ENCODE measurements at places on chromosomes 1 and 21.

- DNase-seq, result no peak
Observed at GRCh38 chr21:17461014-17461413, 51.8 kb upstream of the CXADR start.

DNA sequence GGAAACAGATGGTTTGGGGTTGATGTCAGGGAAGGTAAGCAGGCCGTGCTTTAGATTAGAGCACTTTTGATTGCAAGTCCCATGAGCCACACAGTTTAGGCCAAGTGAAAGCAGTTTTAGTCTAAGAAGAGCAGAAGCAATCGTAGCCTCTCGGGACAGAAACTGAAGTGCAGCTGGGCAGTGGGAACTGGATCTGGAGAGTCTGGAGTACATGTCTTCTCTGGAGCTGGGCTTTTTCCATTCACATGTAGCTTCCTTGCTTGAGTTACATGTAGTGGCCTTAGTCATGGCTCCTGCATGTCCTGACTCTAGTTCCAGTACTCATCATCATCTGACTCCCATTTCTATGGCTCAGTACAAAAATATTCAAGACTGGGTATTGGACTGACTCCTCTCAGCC is 16.7 kb downstream of the CAMTA1 start:
- no peak for DNase-seq

DNA sequence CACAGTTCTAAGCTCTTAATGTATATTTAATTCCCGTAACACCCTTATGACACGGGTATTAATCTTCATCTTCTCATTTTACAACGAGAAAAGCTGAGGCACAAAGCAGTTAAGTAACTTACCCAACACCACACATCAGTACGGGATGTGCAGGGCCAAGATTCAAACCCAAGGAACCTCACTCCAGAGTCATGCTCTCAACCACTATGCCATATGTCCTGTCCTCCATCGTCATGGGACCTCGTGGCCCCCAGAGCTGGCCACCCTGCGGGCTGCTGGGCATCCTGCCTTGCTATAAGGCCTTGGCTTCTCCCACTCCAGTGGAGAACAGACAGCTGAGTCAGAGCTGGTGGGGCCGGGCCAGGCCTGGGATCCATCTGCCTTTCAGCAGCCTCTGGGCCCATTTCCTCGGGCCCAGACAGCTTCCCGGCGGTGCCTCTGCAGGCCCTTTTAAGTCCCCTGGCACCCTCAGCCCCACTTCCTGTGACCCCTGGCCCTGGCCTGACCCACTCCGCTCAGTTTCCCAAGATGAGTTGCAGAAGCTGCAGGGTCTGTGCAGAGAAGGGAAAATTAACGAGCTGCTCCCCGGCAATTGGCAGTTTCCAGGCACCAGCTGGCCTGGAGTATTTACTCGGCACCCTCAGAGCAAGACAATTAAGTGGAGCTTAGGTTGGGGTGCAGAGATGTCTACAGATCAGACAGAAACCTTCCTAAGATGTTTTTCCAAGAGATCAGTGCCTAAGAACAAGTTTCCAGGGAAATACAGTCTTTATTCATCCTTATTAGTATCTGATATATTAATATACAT is 98.2 kb downstream of the EPHB2 start:
- no peak for DNase-seq

- peak; percentile 76 for DNase-seq
Observed at GRCh38 chr1:32205401-32206370, at the start of gene IQCC. IQCC (plus strand) TSS chr1:32205671; CDS start chr1:32205682, 11 bp downstream.

DNA sequence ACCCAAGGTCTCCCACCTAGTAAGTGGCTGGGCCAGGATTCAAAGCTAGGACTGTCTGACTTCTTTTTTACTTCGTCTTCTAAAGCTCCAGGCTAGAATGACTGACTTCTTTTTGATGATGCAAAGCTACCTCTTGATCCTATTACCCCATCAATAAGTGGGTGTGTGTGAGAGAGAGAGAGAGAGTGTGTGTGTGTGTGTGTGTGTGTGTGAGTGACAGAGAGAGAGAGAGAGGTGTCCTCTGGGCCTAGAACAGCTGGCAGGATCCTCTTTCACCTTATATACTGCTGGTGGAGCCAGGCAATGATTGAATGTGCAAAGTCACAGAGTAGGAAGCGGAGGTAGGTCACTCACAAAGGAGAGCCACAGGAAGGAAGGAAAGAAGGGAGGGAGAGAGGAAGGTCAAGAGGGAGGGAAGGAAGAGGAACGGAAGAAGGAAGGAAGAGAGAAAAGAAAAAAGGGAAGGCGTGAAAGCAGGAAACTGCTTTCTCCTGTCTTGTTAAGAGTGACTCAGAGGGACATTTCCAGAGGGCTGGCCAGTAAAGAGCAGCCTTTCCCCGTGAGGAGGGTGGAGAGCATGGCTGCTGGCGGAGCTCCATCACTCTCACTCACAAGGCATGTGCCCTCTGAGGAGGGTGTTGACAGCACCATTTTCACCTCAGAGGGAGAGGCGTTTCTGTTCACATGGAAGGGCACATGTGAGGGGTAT is 68.9 kb downstream of the CDC7 start:
- no peak for DNase-seq

DNA sequence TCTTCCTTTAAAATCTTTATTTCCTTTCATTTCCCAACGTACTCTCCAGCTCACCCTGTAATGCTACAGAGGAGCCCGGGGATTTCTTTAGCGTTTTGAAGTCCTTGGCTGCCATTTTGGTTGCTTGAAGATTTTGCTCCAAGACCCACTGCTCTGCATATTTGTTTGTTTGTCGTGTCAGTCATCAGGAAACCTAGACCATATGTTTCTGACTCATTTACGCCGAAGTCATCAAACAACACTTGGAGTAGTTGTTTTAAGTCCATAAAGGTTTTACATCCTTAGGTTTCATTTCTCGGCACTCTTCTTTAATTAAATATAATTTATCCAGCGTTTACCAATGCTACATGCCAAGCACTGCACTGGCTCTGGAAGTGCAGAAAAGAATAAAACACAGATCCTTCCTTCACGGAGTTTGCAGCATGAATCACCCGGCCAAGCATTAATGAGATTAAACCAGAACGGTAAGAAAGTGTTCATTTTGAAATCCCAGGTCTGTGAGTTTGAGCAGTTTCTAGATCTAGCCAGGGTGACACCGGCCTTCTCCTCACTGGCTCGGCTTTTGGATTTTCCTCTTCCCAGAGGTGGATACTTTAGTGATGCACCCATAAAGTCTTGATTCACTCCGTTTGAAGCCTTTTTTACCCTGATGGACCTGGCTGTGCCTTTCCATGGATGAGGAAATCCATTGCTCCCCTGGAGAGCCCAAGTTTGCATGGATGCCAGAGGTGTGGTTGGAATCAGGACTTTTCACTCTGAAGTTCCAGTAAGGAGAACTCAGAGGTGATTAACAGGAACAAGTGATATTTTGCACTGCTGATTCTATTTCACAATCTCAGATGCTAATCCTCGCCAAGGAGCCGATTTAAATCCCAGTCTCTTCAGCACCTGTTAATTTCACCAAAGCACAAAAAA is 109.3 kb downstream of the KAZN start:
- no peak for DNase-seq

- no peak for DNase-seq
Observed at GRCh38 chr1:48007047-48007446, 9.9 kb upstream of the TRABD2B start.

DNA sequence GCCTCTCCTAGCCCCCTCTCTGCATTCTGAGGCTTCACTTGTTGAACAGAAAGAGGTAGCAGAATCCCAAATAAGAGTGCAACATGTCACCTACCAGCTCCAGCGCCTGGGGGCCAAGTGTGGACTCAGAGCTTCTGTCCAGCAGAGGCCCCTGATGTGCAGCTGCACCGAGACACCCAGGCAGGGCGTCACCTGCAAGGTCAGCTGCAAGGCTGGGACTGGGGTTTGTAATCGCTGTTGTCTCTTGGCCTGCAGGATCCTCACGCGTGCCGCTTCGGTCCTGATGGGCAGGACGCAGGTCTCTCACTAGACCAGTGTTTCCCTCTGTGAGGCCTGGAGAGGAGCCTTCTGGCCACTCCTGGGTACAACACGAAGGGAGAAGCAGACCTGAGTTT is 4.3 kb upstream of the SLX9 start:
- no peak for DNase-seq

DNA sequence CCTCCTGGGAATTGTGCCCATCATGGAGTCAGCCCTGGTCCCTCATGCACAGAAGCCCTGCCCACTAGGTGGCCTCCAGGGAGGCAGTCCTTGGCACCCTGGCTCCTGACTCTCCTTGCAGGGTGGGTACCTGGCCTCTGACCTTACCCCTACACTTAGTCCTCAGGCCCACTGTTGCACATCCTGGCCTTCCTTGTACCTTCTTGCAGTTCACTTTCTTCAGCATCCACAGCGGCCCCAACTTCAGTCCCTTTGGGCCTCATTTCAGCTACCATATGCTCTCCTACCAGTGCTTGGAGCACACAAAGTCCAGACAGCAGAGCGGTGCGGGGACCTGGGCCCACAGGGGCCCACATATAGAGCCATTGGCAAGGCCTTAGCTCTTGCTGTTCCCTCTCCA is 19.2 kb upstream of the PARP1 start:
- DNase-seq, result no peak

GRCh38 chr1:84390226-84390625 is 8.1 kb upstream of the DNASE2B start:
- DNase-seq, result no peak

DNA sequence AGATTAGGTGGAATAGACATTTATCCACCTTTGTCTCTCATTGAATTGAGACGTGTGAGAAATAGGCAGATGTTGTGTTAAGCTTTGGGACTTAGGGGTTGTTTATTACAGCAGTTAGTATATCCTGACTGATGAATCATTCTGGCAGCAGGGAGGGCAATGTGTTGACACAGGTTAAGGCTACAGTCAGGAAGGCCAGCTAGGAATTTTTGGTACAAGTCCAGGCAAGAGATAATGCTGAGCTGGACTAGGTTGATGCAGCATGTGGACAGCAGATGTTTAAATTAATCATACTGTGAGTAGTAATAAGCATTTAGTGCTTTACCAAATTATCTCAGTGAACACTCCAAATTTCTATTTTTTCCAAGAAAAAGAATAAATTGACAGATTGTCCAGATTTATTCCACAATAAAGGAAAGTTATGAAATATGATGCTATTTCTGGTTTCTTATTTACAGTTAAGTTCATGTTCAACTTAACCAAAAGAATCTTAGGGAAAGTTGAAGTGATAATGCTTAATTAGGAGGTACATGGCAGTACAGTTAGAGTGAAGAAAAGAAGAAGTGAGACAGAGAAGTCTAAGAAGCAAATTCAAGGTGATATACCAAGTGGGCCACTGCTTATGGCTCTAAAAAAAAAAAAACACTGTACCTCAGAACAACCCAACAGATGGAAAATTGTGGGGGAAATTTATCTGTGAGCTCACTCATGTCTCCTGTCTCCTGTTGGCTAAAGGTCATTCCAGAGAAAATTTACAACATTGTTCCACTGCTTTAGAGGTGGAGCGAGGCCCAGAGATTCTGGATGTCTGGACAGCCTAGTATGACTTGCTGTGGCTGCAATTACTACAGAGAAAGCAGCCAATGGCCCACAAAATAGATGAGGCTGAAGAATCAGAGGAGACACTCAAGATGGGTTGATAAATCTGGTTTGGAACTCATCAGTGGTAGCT is 102.7 kb upstream of the C21orf91 start:
- no peak for DNase-seq

DNA sequence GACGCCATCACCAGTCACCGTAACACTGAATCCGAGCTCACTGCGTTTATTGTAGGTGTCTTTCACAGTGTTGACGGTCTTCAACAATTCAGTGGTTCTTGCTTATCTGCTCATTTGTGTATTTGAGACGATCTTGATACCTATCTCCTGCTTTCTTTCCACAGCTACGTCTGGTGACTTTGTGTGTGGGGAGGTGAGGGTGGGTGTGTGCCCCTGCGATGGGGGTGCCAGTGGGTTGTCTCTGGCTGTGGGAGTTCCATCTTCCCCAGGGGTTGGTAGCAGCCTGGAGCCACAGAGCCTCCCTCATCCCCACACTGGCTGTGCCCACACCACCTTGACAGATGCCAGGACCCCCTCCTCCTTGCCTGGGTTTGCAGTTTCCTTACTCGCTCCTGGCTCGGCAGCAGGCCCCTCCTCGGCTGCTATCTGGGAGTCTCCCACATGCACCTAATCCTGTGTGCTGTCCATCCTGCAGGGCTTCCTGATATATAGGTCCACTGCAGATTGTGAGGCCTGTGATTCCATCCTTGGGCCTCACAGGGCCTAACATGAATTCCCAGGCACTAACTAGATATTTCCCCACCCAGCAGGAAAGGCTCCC is 6.3 kb upstream of the PARP1 start:
- no peak for DNase-seq

DNA sequence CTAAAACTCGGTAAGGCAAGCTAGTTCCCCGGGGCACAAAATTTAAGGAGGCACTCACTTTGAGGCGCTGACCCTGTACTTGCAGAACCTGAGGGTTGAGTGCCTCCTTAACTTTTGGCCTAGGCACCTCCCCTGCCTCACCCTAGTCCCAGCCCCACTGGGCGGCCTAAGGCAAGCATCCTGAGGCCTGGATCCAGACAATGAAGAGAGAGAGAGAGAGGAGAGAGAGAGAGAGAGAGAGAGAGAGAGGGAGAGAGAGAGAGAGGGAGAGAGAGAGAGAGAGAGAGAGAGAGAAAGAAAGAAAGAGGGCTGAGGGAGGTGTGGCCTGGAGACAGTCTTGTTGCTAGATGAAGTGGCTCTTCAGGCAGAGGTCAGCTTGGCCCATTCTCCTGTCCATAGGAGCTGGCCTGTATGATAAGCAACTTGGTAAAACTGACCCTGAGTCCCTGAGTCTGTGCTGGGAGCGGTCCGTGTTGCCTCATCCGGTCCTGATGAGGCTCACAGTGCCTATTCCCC is 7.4 kb upstream of the LRRN2 start:
- DNase-seq, result no peak

DNA sequence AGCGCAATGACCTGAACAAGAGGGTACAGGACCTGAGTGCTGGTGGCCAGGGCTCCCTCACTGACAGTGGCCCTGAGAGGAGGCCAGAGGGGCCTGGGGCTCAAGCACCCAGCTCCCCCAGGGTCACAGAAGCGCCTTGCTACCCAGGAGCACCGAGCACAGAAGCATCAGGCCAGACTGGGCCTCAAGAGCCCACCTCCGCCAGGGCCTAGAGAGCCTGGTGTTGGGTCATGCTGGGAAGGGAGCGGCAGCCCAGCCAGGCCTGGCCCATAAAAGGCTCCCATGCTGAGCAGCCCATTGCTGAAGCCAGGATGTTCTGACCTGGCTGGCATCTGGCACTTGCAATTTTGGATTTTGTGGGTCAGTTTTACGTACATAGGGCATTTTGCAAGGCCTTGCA is 5.4 kb upstream of the CCDC28B start:
- DNase-seq, result no peak

Measured in activated gamma-delta T cell (primary cell).